Dermis lymphatic vessel endothelial cell (primary cell): ENCODE measurements at places on chromosomes 4 and X. TPM values are rescaled to one million over a fixed set of nuclear protein-coding genes. Genes with fewer than 3 reads are reported as not detected.

The TLR2 gene
- total RNA-seq, result 0.09 and 0.43 TPM in 2 replicates

The PRR32 gene
- total RNA-seq, result not detected in 2 replicates

The SLC39A8 gene
- total RNA-seq, result 2.6 and 10.7 TPM in 2 replicates

The OPN1MW gene
- total RNA-seq, result 0.17 and 0.43 TPM in 2 replicates

The RTL3 gene
- not detected in 2 replicates for total RNA-seq
